ENCODE measurements at places on chromosomes 3 and 15.

DNA sequence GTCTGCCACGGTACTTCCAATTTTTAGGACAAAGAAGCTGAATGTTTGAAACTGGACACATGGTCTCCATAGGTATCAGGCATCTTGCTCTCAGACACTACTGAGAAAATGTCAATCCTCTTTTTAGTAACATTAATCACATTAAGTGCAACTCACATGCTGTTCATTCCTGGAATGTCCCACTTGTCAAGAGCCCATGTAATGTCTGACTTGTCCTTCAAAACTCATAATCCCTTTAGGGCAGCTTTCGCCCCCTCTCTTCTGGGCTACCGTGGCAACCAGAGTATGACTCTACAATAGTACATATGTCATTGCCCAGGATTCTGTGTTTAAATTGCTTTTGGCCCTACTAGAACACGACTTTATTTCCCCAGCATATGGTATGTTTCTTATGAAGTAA is 12.3 kb downstream of the NUDT16 start:
- DNase-seq = no peak

DNA sequence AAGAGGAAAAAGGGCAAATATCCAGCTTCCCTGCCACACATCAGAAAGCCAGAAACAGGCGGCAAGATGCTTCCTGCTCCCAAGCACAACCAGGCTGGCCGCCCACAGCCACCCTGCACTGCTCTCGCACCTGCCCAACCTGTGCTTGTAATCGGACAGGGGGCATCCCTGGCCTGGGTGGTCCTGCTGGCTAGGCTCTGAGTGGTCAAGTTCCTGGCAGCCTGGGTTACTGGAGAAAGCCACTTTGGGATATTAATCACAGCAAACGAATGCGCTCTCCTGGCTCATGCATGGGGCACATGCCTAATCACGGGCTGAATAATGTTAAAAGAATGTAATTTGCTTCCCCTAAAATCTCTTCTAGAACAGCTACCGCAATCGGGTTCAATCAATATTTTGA is 442.4 kb downstream of the MCTP2 start:
- DNase-seq = no peak

GRCh38 chr3:150349314-150350097 is 58.6 kb upstream of the TSC22D2 start:
- DNase-seq = no peak

DNA sequence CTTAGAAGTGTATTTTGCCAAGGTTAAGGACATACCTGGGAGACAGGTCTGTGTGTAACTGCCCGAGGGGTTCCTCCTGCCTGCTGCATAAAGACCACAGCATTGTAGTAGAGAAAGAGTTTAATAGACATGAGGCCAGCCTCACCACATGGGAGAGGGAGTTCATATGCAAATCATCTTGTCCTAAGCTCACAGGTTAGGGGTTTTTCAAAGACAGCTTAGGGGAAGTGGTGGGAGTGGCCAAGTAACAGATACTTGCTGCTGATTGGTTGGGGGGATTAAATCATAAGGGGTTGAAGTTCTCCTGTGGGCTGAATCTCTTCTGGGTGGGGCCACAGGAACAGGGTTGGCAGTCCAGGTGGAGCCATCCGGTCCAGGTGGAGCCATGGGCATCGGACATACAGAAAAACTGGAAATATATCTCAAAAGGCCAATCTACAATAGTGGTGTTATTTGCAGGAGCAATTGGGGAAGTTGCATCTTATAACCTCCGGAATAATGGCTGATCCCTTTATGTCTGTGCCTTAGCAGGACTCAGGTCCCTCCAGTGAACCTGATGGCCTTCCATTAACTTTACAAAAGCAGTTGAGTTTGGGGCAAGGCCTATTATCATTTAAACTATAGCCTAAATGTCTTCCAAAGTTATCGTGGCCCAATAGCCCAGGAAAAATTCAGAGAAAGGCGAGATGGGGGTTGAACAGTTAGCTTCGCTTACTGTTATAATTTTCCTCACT is 86.0 kb upstream of the MFGE8 start:
- DNase-seq = no peak

DNA sequence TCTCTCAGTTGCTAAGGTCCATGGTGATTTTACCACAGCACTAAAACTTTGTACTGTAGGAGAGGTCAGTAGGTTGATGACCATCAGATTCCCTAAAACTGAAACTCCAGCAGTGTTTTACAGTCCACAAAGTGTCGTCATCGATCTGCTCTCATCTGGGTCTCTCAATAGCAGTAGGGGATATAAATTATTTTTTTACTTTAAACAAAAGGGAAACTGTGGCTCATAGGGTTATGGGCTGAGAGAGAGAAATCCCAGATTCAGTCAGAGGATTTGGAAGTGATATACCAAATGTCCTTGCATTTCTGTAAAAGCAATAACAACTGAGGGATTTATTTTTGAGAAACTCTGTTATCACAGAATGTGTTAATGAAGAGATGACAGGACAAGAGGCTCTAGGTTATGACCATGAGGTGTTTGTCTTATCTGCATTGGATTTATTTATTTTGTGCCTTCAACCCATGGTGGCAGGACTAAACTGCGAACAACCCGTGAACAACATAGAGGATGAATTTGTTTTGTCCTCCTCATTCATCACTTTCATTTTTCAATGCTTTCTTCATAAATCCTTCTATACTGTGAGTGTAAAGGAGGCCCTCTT is 869.7 kb downstream of the OTOL1 start:
- DNase-seq = no peak

GRCh38 chr3:129827765-129828164 is 65.7 kb downstream of the TMCC1 start:
- no peak for DNase-seq

DNA sequence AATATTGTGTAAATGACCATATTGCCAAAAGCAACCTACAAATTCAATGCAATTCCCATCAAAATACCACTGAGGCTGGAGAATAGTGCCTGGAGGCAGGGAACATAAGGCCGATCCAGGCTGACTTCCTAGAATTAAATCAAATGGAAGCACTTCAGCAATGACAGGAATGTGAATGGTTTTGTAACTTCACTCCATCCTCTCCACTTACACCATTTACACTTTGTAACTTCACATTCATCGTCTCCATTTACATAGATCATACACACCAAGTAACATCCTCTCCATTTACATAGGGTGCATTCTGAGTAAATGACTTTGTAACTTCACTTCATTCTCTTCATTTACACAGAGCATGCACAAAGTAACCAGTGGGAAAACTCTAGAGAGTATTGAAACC is 11.6 kb downstream of the STRIT1 start:
- DNase-seq = no peak

DNA sequence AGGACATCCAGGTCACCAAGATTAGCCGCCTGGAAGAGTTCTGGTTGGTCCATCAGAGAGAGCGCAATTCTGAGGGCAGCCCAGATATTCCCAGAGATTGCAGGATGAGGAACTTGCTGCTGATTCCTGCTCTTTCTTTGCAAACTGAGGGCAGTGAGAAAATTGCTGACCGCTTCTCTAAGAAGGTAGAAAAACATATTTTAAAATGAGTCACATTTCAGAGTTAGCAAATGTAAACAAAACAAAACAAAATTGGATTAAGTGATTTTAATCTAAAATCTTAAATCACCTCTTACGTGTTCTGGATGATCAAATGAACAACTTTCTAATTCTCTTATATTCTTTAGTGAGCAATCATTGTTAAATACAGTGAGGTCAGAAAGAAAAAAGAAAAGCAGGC is 149.0 kb downstream of the USP13 start:
- no peak for DNase-seq

DNA sequence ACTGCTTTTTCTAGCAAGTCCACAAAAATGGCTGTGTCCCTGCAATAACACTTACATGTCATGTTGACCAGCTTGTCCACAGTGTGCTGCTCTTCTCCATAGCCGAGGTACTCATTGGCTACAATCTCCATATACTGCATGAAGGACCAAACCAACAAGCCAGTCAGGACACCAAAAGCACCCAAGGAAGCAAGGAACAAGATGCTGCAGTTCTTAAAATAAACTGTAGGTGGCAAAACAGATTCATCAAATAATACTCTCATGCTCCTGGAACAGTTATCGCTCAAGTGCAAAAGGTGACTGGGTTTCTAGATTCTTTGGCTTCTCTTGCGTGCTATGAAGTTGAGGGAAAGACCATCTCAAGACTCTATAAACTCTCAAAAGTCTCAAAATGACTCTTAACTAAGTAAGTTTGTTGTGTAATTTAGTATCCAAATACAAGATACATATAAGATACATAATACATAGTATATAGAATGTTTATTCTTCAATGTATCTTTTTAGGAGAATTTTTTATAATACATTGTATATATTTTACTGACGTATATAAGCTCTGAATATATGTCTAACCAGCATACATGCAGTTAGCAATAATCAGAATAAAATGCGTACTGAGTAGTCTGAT is 57.0 kb downstream of the NEK10 start:
- DNase-seq = peak; percentile 7

GRCh38 chr15:96311256-96311955 is 19.1 kb upstream of the NR2F2 start:
- no peak for DNase-seq

GRCh38 chr3:11720304-11720898 is 76.7 kb upstream of the VGLL4 start:
- DNase-seq = peak; percentile 51

DNA sequence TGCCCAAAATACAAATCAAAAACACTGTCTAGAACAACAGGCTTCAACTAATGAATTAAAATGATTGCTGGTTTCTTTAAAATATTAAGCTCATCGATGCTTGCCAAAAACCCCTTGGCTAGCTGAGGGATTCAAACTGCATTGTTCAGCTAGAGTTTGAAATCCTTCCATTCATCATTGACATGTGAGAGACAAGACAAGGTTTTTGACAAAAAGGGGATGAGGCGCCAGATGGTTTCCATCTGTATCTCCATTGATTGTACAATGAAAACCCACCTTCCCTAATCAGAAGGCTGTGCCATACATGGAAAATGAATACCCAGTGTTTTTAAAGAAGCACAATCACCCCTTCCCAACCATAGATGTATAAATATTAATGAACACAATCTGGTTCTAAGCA is 67.8 kb downstream of the THRB start:
- no peak for DNase-seq
